ENCODE measurements at places on chromosomes 12 and 14.

- no peak for DNase-seq
Measured at GRCh38 chr12:110134691-110135411, 10.7 kb downstream of the IFT81 start.

- DNase-seq = no peak
Measured at GRCh38 chr14:81423504-81423903, 23.4 kb upstream of the STON2 start.

DNA sequence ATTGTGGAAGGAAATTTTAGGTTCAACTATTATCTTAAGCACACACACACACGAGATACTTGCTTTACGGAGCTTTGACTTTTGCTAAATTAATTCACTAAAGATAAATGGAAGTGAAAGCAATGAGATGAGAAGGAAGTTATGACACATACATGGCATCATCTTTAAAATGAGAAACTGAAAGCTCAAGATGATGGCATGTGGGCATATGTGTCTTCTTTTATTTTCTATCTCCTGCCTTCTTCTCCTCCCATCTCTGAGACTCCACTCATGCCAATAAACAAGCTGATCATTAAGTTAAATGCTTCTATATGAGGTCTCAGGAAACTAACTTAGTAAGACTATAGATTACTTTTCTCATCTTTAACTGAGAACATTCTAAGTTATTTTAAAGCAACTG is 216.7 kb downstream of the MED13L start:
- no peak for DNase-seq

GRCh38 chr12:94078138-94078723 is 70.1 kb upstream of the PLXNC1 start:
- no peak for DNase-seq

- peak; percentile 84 for DNase-seq
Measured at GRCh38 chr14:88613552-88614010, 50.7 kb downstream of the ZC3H14 start.

- DNase-seq = peak; percentile 69
Measured at GRCh38 chr14:99758121-99758821, 34.9 kb upstream of the EML1 start.

DNA sequence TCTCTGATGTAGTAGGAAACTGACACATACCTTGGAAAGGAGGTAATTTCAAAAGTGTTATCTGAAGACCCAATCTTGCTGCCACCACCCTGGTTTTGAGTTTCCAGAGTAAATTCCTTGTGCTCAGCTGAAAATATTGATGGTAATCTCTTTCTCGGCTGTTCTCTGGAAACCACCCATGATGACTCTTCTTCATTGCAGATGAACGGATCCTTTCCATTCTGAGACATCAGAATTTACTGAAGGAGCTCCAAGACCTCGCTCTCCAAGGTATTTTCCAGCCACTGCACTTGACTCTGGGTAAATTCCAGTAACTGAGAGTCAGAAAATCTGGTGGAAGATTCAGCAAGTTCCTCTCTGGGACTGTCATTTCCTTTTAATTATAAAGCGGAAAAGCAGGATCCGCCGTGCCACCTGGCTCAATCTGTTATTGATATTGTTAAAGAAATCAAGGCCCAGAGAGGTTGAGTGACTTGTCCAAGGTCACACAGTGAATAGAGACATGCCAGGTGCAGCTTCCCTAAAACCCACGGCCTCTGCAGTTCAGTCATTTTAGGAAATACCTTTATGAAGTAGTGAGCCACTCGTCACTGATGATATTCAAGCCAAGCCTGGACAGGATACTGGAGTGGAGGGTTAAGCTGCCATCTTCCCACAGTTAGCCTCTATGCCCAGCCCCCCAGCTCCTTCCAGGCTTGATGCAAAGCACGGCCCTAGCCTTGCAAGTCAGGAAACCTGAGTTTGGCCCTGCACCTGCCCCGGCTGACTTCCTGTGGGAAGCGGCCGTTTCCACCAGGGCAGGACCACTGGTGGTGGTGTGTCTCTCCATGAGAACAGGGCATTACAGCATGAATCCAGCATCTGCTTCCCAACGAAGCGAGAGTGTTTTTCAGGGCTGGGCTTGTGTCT is 4.7 kb downstream of the CHGA start:
- no peak for DNase-seq

DNA sequence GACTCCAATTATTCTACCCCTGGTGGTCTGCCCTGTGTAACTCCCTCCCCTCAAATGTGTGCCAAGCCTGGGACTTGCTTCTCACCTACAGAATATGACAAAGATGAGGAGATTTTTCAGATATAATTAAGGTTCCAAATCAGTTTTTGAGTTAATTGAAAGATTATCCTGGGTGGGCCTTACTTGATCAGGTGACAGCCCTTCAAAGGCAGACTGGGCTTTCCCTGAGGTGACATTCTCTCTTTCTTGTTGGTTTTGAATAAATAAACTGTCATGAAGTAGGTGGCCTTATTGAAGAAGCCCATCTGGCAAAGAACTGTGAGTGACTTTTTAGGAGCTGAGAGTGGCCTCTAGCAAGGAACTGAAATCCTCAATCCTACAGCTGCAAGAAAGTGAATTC is 106.0 kb downstream of the BRMS1L start:
- DNase-seq = peak; percentile 54

DNA sequence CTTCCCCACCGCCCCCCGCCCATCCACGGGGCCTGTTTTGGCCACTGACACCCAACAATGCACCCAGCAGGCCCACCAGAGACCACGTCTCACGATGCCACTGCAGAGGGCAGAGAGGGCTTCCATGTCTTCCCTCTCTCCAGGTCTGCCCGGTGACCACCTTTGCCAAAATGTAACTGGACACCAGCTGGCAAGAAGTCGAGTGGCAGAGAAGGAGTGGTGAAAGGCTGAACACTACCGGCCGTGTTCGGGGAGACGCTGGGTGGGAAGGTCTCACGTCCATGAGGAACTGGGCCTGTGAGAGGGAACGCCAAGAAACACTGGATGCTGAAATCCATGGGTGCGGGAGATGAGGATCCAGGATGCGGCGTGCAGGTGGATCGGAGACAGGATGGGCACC is 308.2 kb downstream of the ADGRD1 start:
- no peak for DNase-seq

DNA sequence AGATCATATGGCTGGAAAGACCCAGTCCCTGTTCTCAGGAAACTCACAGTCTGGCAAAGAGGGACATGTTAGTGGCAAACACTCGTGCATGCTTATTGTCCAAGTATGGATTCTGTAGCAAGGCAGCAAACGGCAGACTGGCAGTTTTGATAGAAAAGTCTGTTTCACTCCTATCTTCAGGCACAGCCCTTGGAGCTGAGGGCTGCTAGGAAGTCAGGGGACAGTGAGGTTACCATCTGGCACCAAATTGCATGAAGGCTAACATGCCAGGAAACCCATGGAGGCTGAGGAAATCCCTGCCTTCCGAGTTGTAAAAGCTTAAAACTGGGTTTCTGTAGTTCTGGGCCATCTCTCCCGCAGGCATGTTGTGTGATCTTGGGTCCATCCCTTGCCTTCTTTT is 32.9 kb downstream of the CALM1 start:
- DNase-seq = peak; percentile 52

- DNase-seq = peak; percentile 76
Measured at GRCh38 chr12:123436017-123436964, at the start of gene RILPL2. TSS of gene RILPL2 (minus strand) at chr12:123436684. CDS start at chr12:123436420, 264 bp downstream.
